ENCODE measurements at places on chromosomes 13 and 19.

- no peak for DNase-seq
Measured at GRCh38 chr13:45728759-45729158, 26.6 kb downstream of the CBY2 start.

- DNase-seq = no peak
Measured at GRCh38 chr19:48656840-48657474, 11.0 kb upstream of the CA11 start.

- no peak for DNase-seq
Measured at GRCh38 chr19:44498988-44499387, 1.3 kb downstream of the ZNF180 start.

GRCh38 chr19:48624791-48625723 is 5.8 kb downstream of the SPHK2 start:
- no peak for DNase-seq

DNA sequence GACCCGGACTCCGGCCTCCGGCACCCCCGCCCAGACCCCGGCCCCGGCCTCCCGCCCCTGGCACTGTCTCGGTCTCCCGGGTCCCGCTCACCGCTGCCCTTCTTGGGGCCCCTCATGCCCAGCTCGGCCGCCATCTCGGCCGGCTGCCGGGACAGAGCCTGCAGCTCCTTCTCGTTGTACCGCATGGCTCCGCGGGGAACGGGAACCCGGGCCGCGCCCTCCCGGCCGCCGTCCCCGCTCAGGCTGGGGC is 140 bp downstream of the PLEKHJ1 start:
- no peak for DNase-seq

DNA sequence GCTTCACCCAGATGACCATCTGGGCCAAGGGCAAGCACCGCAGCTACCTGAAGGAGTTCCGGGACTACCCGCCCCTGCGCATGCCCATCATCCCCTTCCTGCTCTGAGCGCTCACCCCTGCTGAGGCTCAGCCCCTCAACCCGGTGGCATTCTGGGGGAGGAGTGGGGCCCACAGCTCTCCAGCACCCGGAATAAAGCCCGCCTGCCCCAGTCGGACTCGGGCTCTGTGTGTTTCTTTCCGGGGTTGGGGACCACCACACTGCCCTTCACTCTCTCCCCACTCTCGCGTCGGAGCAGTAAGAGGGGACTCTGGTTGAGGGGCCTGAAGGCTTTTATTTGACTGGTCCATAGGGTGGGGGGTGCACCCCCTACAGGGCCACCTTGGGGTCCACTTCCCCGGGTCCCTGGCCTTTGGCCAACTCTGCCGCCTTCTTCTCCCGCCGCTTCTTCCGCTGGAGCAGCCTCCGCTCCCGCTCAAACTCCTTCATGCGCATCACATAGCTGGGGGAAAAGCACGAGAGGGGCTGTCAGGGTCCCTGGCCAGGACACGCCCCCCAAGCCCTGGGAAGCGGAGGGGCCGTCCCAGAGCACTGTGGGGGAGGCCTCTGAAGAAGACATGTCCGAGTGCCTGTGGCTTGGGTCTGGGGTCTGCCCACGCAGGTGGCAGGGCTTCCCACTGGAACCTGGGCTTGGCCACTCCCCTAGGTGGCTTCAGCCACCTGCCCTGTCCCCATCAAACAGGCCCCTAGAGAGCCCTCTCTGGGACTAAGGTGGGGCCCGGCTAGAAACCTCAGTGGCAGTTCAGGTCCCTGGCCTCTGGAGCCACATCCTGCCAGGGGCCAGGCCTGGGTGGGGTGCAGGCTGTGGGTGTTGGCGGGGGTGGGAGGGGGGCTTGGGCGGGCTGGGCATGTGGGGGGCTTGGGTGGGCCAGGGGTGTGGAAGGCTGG is 5.8 kb downstream of the NDUFB7 start:
- DNase-seq = no peak

DNA sequence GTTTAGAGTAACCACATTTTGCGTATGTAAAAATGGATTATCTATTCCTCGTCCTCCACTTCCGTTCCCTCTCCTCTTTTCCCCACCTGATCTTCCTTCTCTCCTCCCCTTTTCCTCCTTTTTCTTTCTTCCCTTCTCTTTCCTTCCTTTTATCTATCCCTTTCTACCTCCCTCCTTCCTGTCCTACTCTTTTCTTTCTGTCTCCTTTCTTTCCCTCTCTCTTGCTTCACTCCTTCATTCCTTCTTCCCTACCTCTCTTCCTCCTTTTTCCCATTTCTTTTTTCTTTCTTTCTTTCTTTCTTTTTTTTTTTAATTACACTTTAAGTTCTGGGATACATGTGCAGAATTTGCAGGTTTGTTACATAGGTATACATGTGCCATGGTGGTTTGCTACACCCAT is 688.4 kb upstream of the GPC6 start:
- no peak for DNase-seq

DNA sequence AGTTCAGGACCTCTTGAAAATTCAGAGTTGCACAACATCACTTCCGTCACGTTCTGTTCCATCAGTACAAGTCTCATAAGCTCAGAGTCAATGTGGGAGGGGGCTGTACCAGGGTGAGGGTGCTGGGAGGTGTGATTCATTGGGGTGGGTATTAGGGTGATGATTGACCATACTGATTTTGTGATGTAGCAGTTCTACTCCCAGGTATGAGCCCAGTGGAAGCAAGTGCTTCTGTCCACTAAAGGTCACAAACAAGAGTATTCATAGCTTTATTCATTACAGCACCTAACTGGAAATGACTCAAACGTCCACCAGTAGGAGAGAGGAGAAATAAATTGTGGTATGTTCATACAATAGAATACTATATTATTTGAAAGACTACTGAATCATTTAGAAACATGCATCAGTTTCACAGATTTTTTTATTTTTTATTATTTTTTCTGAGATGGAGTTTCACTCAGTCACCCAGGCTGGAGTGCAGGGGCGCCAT is 12.1 kb upstream of the UPF3A start:
- DNase-seq = no peak

DNA sequence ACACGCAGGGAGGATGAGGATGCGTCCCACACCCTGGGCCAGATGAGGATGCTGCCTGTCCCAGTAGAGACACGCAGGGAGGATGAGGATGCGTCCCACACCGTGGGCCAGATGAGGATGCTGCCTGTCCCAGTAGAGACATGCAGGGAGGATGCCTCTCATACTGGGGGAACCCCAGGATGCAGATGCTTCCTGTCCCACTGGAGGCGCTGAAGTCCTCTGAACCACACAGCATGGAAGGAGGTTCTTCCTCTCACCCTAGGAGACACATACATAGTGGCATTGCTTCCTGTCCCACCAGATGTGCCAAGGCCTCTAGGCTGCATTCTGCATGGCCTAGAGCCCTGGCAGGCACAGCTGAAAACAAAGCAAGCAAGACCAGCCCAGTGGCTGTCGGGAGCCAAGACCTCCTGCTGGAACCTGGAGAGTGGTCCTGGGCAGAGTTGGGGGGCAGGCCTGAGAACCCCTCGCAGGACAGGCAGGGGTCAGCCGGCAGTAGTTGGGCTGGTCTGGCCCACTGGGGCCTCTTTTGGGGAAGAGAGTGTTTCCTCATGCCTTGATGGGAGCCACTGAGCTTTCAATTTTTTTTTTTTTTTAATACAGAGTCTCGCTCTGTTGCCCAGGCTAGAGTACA is 4.3 kb downstream of the HPN start:
- peak; percentile 43 for DNase-seq

DNA sequence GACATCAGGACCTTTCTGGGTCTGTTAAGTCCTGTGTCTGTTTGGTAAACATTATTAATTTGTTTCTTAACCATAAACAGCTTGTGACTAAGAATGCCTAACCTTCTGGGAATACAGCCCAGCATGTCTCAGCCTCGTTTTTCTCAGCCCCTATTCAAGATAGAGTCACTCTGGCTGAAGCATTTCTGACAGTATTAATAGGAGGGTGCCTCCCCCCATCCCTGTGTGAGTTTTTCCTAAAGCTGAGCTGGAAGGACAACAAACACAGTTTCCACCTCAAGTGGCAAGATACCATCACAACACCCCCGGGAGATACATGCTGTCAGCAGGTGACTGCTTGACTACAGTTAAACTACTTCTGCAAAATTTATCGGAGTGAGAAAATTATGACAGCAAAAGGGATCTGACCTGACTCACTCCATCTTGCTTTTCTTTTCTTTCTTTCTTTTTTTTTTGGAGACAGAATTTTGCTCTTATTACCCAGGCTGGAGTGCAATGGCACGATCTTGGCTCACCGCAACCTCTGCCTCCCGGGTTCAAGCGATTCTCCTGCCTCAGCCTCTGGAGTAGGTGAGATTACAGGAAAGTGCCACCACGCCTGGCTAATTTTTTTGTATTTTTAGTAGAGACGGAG is 59.3 kb upstream of the ABCC4 start:
- no peak for DNase-seq

GRCh38 chr19:58407658-58408151 is 744 bp upstream of the ZNF584 start:
- no peak for DNase-seq

All from activated naive CD8-positive, alpha-beta T cell treated with anti-CD3 and anti-CD28 coated beads for 36 hours (primary cell).